Cardiac muscle cell (in vitro differentiated cells and primary cell): ENCODE measurements at places on chromosomes 7 and 10.

DNA sequence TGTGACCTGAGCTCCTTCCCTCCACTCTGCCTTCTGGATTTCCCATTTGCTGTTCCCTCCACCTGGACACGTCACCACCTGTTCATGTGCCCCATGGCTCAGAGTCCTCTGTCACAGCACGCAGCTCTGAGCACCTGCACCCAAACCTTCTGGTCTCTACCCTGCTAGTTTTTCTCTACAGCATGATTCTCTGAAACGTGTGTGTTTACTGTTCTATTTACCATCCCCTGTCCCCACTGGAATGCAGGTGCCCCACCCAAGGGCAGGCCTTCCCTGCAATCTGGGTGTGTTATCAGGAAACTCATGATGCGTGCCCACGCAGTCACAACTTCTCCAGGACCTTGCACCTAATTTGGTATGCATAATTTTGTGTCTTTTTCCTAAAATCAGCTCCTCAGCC lies 284.4 kb upstream of the IGFBP3 start:
- H3K27ac ChIP-seq: no peak overlapping the region
- no peaks in the 10 kb centered on the region for H3K27me3 ChIP-seq
- no peak for DNase-seq
- no peaks in the 10 kb centered on the region for H3K4me1 ChIP-seq
- no peaks in the 10 kb centered on the region for H3K36me3 ChIP-seq

DNA sequence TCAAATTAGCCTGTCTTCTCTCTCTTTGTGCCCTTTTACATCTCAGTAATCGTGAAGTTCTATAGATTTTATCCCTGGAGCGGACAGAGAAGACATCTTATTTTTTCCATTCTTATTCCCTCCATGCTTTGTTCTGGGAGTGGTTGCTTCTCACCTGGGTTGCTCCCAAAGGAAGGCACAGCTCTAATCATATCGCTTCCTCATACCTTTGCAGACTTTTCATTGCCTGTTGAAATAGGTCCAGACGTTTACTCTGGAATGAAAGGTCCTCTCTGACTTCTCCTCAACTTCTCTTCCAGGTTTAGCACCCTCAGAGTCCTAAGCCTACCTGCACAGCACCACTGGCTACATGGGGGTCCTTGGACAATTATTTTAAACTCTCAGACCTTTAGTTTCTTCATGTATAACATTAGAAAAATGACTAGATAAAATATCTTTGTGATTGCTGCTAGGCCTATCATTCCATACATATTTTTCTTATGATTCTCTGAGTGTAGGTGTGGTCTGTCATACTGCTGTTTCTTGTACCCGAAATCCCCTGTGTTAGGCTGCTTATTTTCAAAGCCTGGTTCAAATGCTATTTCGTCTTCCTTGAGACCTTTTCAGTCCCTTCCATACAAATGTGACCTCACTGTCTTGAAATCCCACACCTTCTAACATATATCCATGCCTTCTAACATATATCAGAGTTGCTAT lies 418.1 kb downstream of the GFRA1 start:
- no peak overlapping the region for H3K27ac ChIP-seq
- no peaks in the 10 kb centered on the region for H3K4me1 ChIP-seq
- H3K27me3 ChIP-seq: no peaks in the 10 kb centered on the region
- H3K4me3 ChIP-seq: no peak overlapping the region
- no peaks in the 10 kb centered on the region for H3K36me3 ChIP-seq
- no peak for DNase-seq

- H3K27ac ChIP-seq: no peak overlapping the region
- H3K27me3 ChIP-seq: no peaks in the 10 kb centered on the region
- H3K36me3 ChIP-seq: no peaks in the 10 kb centered on the region
- no peak overlapping the region for H3K4me3 ChIP-seq
- no peaks in the 10 kb centered on the region for H3K4me1 ChIP-seq
These were observed 397.3 kb downstream of the TYW1 start for GRCh38 chr7:67393903-67394302.

- H3K36me3 ChIP-seq: no peaks in the 10 kb centered on the region
- H3K27ac ChIP-seq: no peak overlapping the region
- no peaks in the 10 kb centered on the region for H3K27me3 ChIP-seq
- DNase-seq: no peak
- H3K4me3 ChIP-seq: no peak overlapping the region
These were observed 67.5 kb upstream of the EFCAB10 start for GRCh38 chr7:105648561-105649401.

GRCh38 chr7:126449611-126450268 lies 803.0 kb downstream of the GRM8 start:
- no peak for DNase-seq
- no peak overlapping the region for H3K4me3 ChIP-seq
- H3K27ac ChIP-seq: peak overlapping the region; percentile 13
- H3K36me3 ChIP-seq: no peaks in the 10 kb centered on the region
- H3K27me3 ChIP-seq: no peaks in the 10 kb centered on the region
